ENCODE measurements at places on chromosomes 6 and 20.

GRCh38 chr6:117200067-117200466, 65.3 kb upstream of the VGLL2 start:
- no peak for DNase-seq

- DNase-seq = no peak
These were observed 877.7 kb upstream of the CITED2 start for GRCh38 chr6:140252099-140252498.

- DNase-seq = no peak
These were observed 129.1 kb downstream of the IMPG1 start for GRCh38 chr6:75943381-75943780.

DNA sequence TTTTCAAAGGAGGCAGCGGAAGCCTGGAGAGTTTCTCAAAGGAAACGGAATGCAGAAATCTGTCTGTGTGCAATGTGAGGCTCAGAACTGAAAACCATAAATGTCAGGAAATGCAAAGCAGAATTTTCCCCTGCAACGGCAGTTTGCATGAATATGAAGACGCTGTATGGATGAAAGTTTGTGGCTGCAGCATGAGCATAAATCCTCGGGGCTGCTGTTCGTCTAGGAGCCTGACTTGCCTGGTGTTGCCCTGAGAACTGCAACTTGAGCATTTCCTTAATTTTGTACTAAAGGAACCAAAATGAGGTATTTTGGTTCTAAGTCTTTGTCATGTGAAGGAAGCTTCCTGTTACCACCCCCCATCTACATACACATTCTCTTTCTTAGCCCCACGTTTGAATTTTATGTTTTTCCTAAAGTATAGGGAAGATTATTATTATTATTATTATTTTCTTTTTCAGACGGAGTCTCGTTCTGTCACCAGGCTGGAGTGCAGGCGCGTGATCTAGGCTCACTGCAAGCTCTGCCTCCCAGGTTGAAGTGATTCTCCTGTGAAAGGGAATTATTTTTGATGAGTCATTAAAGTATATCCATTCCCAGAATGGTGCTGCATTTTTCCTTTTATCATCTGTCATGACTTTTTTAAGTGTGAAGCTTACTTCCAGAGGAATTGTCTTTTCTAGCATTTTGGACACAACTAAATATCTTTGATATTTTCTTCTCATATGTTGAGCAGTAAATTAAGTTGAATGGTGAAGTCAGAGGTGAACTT, 33.1 kb downstream of the MTHFD1L start:
- no peak for DNase-seq

GRCh38 chr6:148306286-148306685, 36.4 kb upstream of the SASH1 start:
- no peak for DNase-seq

DNA sequence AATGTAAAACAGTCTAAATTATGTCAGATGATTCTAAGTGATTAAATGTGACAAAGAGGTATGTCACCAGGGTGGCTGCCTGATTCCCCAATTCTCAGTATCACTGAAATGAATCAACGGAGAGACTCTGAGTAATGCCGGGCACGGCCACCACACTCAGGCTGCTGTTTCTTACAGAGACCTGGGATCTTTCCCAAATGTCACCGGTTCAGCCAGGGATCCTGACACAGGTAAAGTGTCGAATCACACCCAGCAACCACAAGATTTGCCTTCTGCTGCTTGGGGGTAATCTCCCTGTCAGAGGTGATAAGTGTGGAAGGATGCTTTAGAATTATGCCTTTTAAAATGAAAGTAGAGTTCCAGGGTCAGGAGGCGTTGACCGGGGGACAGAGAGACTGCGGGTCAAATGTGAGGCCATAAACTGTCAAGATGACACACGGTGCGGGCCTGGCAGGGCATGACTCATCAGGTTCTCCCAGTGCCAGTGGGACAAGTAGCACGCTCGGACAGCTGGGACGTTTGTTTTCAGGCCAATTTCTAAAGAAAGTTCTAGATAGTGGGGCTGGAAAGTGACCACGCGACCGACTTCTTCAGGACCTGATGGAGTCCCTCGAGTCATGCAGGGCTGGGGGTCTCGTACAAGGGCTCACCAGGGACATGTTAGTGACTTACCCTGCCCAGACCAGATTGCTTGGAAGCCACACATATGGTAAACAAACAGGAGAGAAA, 48.9 kb downstream of the PRDM1 start:
- no peak for DNase-seq

DNA sequence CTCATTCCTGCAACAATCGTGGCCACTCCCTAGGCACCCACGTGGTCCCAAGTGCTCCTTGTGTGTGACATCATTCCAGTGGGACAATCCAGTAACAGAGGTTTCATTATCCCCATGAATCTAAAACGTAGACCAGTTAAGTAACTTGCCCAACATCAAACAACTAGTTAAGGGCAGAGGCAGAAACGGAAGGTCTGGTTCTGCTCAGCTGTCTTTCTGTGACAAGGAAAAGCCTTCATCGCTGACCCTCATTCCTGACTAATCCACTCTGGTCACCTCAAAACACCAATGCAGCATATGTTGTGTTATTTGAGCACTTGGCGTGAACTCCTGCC, 261.4 kb upstream of the JARID2 start:
- DNase-seq = peak; percentile 85

DNA sequence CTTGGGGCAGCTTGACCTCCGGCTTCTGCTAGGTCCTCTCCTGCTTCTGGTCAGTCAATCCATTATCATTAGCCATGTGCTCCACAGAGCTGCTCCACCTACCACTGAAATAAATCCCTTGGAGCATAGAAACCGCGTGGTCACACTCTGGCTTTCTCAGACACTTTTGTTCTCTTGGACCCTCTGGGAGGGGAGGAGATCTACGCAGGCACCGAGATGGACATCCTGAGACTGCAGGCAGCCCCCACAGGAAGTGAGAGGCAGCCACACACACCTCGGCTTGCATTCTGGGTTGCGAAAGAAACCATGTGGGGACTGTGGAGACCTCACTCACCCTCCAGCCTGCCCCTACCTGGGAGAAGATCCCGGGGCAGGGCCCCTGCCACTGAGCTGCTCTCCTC, 79.5 kb downstream of the FYN start:
- no peak for DNase-seq

GRCh38 chr6:56628105-56628504, 14.6 kb downstream of the DST start:
- DNase-seq = no peak

GRCh38 chr20:46050885-46051284, 21.9 kb downstream of the SLC12A5 start:
- DNase-seq = no peak

DNA sequence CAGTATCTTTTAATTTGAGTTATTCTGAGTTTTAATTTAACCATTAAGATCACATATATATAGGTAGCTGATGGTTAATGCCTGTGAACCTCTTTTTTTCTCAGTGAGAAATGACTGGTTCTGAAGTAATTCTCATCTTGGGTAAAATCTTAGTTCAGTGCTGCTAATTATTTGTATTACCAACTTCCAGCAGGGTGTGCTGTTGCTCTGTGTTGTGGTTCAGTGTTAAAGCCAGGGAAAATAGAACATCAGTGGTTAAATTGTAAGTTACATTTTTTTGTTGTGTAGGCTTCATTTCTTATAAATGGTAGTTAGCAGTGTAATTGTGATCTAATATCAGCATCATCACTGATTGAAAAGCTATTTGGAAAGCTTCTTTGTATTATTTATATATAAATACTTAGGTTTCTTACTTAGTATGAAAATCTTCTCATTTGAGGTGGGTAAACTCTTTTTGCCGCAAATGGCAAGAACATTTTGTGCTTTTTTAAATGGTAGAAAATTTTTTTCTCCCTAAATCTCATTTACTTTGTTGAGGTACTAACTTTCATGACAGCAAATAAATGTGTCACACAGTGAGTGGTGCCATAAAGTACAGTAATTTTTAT, 43.7 kb downstream of the CDC5L start:
- DNase-seq = peak; percentile 75

DNA sequence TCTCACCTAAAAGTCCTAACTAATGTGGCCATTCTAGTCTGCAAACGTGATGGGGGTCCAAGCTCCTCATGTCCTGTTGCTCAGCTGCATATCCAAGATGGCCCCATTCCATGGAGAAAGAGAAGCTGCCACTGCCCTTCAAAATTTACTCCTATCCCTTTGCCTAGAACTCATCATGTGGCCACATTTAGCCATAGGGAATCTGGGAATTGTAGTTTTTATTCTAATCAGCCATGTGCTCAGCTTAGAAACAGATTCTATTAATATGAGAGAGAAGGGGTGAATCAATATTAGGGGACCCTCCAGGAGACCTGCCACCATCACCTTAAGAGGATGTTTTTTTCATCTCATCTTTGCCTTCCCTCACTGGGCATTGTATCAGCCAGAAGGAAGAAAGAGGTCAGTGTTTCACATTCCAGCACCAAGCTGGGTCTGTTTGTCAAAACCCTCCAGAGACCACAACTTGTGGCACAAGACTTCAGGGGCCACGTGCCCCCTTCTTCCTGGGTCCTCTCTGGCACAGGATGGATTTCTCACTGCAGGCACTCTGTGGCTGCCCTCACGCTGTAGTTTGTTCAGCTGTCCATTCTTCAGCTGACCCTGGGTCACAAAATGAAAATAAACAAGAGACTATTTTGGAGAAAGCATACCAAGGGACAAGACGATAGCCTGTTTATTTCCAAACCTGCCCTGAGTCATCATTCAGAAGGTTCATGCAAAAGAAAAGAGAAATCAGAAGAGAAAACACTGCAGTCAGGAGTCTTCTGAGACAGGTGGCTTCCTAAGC, 172.0 kb downstream of the EYA2 start:
- no peak for DNase-seq

- no peak for DNase-seq
These were observed 68.7 kb downstream of the TOX2 start for GRCh38 chr20:43983359-43983758.

GRCh38 chr6:12160326-12160725, 129.8 kb upstream of the EDN1 start:
- no peak for DNase-seq

GRCh38 chr6:150666071-150666470, 66.4 kb downstream of the PLEKHG1 start:
- no peak for DNase-seq

GRCh38 chr20:49850463-49851230, 38.0 kb downstream of the SLC9A8 start:
- no peak for DNase-seq

GRCh38 chr20:1535420-1536175, 21.9 kb downstream of the SIRPD start:
- DNase-seq = no peak

DNA sequence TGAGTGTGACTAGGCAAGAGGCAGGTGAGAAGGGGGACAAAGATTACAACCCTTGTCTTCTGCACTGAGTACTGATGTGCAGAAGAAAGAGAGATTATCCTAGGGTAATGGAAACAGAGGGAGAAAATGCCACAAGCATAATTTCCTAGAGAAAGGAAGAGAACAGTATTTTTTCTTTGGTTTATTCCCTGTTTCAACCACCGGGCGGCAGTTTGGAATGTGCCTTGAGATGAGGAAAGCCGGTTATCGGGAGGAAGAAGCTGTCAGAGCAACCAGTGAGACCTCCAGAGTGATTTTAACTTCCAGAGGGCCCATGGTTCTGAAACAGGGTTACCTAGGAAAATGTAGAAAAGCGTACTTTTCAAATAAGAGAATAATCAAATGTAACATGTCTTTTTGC, 121.4 kb downstream of the REV3L start:
- peak; percentile 8 for DNase-seq

GRCh38 chr6:89066940-89067646, 13.5 kb upstream of the PNRC1 start:
- no peak for DNase-seq

DNA sequence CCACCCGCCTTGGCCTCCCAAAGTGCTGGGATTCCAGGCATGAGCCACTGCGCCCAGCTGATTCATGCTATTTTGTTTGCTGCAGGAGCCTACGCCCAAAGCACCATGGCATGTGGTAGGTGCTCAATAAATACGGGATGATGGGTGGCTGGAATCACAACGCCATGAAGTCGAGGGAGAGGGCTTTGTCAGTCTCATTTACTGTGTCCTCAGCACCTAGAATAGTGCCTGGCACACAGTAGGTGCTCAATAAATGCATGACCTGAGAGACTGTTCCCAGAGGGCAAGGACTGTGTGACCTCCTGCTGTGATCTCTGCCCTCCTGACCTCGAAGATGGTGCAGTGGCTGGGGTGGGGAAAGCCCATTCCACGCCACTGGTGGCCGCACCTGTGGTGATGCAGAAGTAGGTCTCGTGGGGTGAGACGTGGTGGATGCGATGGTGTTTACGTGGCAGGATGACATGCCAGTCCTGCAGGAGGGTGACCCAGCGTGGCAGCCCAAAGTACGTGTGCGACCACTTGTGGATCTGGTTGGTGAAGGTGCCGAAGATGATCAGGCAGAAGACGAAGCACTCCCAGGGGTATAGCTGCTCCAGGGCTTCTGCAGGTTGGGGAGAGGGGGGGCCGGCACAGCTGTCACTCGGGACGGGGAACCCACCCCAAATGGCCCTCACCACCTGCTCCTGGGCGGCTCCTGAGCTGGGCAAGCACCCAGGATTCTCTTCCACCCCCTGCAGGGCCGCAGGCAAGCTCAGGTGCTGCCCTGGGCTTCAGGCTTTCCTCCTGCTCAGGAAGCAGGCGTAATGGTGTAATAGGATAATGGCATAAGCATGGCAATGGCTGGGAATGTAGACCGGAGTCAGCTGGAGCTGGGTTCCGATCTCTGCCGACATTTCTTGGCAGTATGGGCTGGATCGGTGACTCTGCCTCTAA, 14.9 kb upstream of the UBE2V1 start:
- DNase-seq = no peak

DNA sequence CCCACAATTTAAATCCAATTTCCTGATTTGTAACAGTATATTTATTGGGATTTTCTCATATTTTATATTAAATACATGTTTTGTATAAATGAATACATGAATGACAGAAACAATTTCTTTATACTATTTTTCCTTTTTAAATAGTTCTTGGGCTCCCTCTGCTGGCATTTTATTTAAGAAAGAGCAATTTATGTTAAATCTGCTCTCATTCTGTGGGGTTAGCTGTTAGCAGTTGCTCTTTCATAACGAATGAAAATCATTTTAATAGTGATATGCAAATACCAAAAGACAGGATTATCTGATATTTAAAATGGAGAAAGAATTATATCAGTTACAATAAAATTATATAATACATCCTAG, 118.3 kb downstream of the RALGAPA2 start:
- peak; percentile 40 for DNase-seq

DNA sequence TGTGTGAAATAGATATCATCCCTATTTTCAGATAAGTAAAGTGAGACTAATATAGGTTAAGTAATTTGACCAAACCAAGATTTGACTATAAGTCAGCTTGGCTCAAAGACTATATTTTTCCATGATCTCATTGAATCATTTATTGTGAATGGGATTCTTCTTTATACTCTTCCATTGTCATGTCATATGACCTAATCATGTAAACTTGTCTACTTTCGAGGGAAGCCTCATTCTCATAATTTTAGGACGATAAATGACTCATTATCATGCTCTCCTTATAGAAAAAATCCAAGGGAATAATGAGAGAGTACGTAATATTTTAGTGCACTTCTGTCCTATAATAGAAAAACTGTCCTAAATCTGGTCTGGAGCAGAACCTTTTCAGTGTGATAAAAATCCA, 40.9 kb upstream of the CCN6 start:
- peak; percentile 30 for DNase-seq
